ENCODE measurements at places on chromosomes 7 and 10. TPM values are rescaled to one million over a fixed set of nuclear protein-coding genes. Genes with fewer than 3 reads are reported as not detected.

Gene ZNF117
- 2.7 TPM for total RNA-seq

Gene OPALIN
- not detected for total RNA-seq

Gene CACNB2
- 1.2 TPM for total RNA-seq

Gene PIP
- total RNA-seq = not detected

Gene CDH23
- total RNA-seq = 0.17 TPM

Gene OR2A42
- not detected for total RNA-seq

Gene GALNT17
- total RNA-seq = not detected

Gene ERCC6
- 13.4 TPM for total RNA-seq

Gene PNLIP
- total RNA-seq = not detected

Gene NOS3
- 0.17 TPM for total RNA-seq

Gene SPAM1
- not detected for total RNA-seq

Gene SLC13A1
- not detected for total RNA-seq

Gene CHAT
- total RNA-seq = not detected

Gene NME8
- not detected for total RNA-seq

Gene GAD2
- total RNA-seq = not detected

Gene MINDY4
- 4.4 TPM for total RNA-seq

Gene LRRTM3
- not detected for total RNA-seq

Gene LIPM
- not detected for total RNA-seq

Gene RAMP3
- 0.17 TPM for total RNA-seq

Gene GNAT3
- total RNA-seq = not detected

Gene GIMAP6
- not detected for total RNA-seq

Gene TFAM
- total RNA-seq = 15.5 TPM

Gene ZNF800
- total RNA-seq = 7.4 TPM

Gene SLC26A3
- not detected for total RNA-seq

Gene HOXA1
- 0.63 TPM for total RNA-seq

Gene MUC12
- 0.34 TPM for total RNA-seq

Gene FOXP2
- total RNA-seq = 4.2 TPM

Gene STOX1
- total RNA-seq = not detected

Gene AZGP1
- total RNA-seq = not detected

Gene CYP2W1
- not detected for total RNA-seq

Gene DNAAF5
- total RNA-seq = 7.9 TPM

Gene LRRC18
- total RNA-seq = not detected

Gene ZNF853
- 3.2 TPM for total RNA-seq

Gene CUBN
- total RNA-seq = 2.2 TPM

Gene BHLHA15
- total RNA-seq = 0.16 TPM

Gene ATG9B
- under 0.01 TPM for total RNA-seq

Gene VSTM4
- total RNA-seq = 5.5 TPM

Gene LFNG
- 1.4 TPM for total RNA-seq

Gene HOXA2
- 0.43 TPM for total RNA-seq

Gene TRIM56
- 36.1 TPM for total RNA-seq

Gene AGR2
- not detected for total RNA-seq

Gene DYNC1I1
- total RNA-seq = 0.17 TPM

Gene TMEM178B
- total RNA-seq = under 0.01 TPM

Gene LEP
- not detected for total RNA-seq

Gene AKR1C8
- not detected for total RNA-seq

Gene TMEM196
- not detected for total RNA-seq

Gene ZNF425
- total RNA-seq = 6.3 TPM

Gene SLC29A3
- total RNA-seq = 1.4 TPM

Gene C10orf62
- total RNA-seq = not detected

Gene LBX1
- total RNA-seq = under 0.01 TPM

Gene HABP2
- not detected for total RNA-seq

Gene GNGT1
- not detected for total RNA-seq

Data from bronchial smooth muscle cell (primary cell).